ENCODE measurements at places on chromosomes 2 and 18.

DNA sequence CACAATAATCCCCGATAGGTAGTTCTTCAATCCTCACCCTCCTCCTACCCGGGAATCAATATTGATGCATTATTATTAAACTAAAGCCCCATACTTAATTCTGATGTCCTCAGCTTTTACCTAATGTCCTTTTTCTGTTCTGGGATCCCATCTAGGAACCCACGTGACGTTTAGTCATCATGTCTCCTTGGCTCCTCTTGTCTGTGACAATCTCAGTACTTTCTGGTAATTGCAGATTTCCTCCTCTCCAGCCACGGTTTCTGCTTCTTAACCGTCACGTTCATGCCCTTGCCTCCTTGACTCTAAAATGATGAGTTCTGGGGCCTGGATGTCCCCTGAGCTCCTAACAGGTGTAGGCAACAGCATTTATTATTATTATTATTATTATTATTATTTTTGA, 2.9 kb upstream of the DGKD start:
- DNase-seq = no peak

- DNase-seq = no peak
These were observed 232.7 kb upstream of the UBE2E3 start for GRCh38 chr2:180747728-180748127.

GRCh38 chr18:12034241-12035100, 53.2 kb downstream of the IMPA2 start:
- DNase-seq = no peak

- no peak for DNase-seq
These were observed 485.1 kb downstream of the NRXN1 start for GRCh38 chr2:50546790-50547189.

DNA sequence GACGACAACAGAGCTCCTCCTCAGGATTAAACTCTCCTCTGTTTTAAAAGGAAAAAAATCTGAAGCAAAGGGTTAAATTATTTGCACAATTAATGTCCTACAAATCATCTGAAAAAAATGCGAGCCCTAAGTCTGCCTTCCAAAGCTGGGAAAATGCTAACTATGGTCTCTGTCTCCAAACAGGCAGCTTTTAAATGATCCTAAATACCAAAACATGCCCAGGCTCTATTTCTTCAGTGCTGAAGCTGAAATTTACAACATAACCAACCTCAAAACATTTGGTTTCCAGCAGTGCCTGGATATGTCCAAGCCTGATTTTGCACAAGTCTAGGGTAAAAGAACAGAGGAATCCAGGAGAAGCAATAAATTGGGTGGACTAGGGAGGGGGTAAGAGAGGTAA, 57.2 kb downstream of the LBH start:
- no peak for DNase-seq

DNA sequence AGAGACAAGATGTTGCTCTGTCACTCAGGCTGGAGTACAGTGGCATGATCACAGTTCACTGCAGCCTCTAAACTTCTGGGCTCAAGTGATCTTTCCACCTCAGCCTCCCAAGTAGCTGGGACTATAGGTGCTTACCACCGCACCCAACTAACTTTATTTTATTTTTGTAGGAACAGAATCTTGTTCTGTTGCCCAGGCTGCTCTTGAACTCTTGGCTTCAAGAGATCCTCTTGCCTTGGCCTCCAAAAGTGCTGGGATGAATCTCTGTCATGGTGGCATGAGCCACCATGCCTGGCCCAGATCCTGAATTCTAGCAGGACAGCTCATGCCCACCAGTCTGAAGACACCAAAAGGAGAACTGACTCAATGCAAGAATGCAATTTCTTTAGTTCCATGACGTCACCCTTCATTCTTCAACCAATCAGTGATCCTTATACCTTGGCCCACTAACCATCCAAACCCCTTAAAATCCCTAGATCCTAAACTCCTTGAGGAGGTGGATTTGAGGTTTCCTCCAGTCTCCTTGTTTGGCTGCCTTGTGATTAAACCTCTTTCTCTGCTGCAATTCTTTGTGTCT, 25.6 kb upstream of the CXXC1 start:
- no peak for DNase-seq

DNA sequence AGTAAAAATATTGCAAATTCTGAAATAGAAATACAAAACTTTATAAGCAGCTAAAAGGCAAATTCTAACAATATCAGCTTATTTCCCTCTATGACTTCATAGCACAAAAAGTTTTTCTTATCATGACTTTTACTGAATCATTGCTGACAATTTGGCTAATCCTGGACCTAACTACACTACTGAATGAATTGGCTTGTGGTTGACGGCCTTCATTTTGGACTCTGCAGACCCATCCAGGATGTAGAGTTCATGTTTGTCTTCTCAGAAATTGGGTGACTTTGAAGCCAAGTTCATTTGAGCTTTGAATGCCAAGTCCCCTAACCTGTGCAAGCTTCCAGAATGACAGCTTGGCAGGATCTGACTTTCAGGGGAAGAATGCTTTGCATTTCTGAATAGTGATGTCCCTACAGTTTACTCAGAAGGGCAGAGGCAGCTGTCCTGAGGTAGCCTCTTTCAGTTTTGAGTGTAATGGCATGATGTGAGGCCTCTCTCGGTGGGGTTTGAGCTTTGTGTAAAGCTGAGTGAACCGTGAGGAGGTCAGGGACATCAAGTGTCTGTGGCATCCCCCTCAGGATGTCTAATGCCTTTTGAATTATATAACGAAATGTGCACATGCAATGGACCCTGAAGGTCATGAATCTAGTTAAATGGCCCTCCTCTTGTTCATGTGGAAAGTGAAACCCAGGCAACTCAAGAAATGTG, 48.0 kb downstream of the EFEMP1 start:
- no peak for DNase-seq

- DNase-seq = no peak
These were observed 29.1 kb downstream of the UXS1 start for GRCh38 chr2:106165029-106165428.

GRCh38 chr2:205659922-205660321, 22.4 kb upstream of the NRP2 start:
- DNase-seq = no peak

GRCh38 chr2:64232266-64232665, 88.0 kb upstream of the PELI1 start:
- no peak for DNase-seq

DNA sequence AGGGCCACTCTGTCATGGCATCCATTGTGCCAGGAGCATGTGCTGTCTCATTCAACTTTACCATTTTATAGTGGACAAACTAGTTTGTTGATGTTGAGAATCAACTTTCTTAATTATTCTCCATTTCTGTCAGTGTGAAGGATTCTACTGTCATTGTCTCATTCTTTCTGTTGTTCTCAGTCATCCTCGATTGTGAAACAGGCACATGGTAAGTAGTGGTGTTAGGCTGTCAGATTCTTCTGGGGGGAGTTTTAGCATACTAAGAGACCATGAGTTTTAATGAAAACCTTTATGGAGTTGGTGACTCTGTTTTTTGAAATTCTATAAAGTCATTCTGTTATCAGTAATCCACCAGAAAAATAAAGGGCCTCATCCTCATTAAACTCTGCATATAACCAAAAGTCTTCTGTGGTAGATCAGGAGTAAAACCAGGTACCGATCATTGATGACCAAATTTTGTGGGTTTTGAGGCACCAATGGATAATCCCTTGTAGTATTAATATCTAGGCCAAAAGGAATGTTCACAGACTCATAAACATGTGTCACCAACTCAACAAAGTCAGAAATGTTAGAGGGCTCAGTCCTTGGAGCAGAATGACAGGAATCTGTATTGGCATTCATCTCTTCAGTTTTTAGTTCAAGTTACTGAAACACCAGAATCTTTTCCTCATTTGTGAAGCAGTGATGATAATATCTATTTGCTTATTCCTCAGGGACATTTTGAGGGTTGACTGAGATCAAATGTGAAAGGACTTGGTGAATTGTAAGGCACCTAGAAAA, 73.2 kb downstream of the CERS6 start:
- no peak for DNase-seq

DNA sequence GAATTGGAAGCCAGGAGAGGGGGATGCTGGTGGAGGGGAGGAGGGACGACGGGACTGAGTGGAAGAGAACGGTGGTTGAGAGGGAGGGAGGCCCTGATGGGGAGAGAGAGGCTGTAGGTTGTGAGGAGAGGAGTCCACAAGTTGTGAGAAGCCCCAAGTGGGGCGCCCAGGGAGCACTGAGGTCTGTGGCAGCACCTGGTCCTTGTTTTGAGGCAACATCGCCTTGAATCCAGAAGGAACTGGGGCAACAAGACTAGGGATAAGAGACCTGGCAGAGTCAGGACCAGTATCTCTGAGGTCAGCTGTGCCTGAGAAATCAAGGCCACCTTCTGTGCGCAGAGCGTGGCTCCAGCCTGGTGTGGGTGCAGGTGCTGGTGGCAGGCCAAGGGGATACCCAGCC, 1.1 kb downstream of the PRR30 start:
- no peak for DNase-seq

DNA sequence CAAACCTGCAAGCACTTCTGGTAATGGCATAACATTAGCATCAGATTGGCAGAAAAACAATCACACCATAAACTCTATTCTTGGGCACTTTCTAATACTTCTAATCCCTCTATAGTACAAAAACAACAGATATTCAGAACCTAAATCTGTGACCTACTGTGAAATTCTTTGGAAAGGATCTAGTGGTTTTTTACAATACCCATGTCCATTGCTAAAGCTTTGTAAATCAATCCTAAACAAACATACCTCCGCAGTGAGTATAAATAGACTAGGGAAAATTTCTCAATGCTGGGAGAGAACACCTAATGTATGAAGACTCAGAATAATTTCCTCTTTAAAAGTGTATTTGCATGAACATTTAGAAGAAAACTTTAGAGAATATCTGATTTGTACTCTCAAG, 1098.5 kb upstream of the DDX18 start:
- DNase-seq = no peak

GRCh38 chr18:12908706-12909105, 24.7 kb upstream of the PTPN2 start:
- no peak for DNase-seq

GRCh38 chr2:55761024-55761423, 67.4 kb upstream of the PNPT1 start:
- DNase-seq = no peak

GRCh38 chr2:149877913-149878312, 290.3 kb upstream of the MMADHC start:
- no peak for DNase-seq

GRCh38 chr2:207126724-207127308, 38.9 kb downstream of the KLF7 start:
- no peak for DNase-seq

GRCh38 chr2:223051693-223052289, at the start of gene KCNE4:
KCNE4 (plus strand) TSS chr2:223052190; CDS start chr2:223052831, 641 bp downstream.
- DNase-seq = no peak

DNA sequence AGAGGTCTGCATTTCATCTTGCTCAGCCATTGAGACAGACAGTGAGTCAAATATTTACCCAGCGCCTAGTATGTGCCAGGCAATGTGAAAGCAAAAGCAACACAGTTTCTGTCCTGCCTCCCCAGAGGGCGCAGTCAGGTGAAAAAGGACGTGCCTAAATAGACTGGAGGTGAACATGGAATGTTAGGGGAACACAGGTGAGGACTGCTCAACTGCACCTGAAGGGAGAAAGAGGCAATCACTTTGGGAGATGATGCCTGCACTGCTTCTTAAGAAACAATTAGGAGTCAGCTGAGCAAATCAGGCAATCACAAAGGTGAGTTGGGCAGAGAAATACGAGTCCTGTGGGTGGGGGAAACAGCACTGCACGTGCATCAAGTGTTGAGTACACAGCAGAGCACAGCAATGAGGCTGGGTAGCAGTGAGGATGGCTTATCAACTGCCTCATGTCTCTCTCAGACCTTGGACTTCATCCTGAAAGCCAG, 218.3 kb upstream of the SMAD7 start:
- no peak for DNase-seq

GRCh38 chr2:199955007-199955338, 318 bp downstream of the TYW5 start:
- DNase-seq = no peak

DNA sequence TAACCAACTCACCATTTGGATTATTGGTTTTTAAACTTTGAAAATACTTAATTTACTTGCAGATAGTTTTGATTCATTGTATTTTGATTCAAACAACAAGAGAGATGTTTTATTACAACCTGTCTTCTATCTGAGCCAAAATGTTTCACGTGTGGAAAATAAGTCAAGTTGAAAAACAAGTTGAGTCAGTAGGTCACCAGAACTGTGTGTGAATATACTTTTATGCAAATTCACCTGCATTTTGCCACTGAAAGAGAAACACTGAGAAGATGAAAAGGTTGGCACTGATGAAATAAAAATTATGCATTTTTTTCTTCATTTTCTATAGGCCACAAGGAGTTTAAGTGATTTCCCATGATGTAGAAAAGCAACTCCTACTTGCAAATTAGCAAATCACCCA, 68.3 kb downstream of the ICOS start:
- no peak for DNase-seq

DNA sequence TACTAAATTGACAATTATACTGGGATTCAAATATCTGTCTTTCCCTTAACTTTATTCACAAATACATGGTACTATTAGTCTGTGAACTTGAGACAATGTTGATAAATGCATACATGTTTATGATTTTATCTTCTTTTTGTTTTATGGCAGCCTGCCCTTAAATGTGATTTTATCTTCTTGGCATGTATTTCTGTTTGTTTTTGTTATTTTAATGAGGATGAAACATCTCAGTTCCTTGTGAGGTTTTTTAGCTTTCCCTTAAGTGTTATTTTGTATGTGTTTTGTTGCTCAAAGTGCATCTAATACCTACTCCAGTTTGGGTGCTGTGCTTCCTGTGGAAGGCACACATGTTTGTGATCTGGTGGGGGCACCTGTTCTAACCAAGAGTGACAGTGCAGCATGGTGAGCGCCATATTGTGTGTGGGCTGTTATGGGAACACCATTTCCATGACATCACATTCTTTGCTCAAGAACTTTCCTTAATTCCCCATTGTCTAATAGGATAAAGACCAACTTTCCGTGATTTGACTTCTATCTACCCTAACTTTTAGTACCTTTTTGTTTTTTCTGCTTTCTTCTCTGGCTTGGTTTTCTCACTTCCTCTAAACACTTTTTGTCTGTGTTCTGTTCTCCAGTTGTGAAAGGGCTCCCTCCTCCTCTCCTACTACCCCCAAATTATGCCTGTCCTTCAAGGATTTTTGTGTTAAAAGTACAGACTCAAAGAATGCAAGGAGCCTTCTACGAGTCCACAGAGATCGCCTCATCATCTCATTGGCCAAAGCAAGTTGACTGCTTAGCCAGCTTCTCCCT, 162.1 kb upstream of the TTC39C start:
- no peak for DNase-seq

DNA sequence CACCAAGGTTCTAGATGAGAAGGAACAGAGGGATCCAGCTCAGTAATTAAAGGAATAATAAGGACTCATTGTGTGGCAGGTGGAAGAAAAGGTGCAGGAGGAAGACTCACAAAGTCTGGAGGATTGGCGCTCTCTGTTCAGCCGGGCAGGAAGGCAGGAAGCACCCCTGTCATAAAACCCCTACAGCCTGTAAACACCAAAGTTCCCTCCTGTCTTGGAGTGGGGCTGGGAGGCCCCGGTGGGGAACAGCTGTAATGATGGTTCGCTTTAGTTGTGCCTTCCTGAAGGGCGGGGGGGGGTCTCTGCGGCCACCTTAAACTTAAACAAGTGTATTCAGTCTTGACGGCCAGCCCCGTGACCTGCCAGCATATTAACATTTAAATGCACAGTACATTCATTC, 84.3 kb downstream of the GBX2 start:
- DNase-seq = no peak

GRCh38 chr2:187055463-187055862, 206.5 kb upstream of the ZSWIM2 start:
- no peak for DNase-seq

- DNase-seq = no peak
These were observed 59.9 kb upstream of the BZW1 start for GRCh38 chr2:200751786-200752185.

All from stimulated activated CD4-positive, alpha-beta T cell treated with anti-CD3 and anti-CD28 coated beads, TNF-alpha, amount 100 ng/mL, for 48 hours (primary cell).